ENCODE measurements at places on chromosomes 3 and 15.

DNA sequence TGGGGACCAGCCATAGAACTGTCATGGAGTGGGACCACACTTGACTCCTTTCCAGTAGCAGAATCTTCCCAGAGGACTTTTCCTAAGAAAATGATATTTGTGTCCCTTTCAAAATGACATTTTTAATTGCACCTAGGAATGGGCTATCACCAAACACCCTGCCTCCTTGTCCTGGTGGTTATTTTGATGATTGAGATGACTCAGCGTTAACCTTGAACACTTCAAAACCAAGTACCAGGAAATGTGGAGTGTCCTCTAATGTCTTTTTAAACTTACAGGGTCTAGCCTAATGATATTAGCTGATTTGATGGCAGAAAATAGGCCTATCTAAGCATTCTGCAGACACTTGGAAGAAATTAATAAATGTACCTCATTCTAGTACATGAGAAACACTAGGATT lies 90.7 kb downstream of the HHLA2 start:
- no peak for DNase-seq

- DNase-seq = no peak
Observed at GRCh38 chr3:52086976-52087663, 30.7 kb upstream of the DUSP7 start.

GRCh38 chr3:46849686-46850467 lies 13.4 kb downstream of the MYL3 start:
- no peak for DNase-seq

GRCh38 chr15:22939652-22940061 lies 40.5 kb downstream of the CYFIP1 start:
- DNase-seq = no peak

DNA sequence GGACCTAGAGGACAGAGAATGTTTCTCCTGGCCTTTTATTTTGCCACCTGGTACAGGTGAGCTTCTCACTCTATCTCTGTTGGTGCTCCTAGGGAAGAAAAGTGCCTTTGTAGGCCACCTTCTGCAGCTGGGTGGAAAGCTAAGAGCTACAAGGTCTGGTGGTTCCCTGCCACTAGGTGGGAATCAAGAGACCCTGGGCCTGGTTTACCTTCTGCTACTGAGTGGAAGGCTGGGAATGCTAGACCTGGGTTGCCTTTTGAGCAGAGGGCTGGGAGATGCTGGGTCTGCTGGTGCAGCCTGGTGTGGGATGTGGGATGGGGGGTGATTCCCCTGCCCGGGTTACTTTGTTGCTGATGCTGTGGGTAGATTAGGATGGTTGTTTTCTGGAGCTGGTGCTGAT lies 72.6 kb downstream of the EBLN2 start:
- no peak for DNase-seq

DNA sequence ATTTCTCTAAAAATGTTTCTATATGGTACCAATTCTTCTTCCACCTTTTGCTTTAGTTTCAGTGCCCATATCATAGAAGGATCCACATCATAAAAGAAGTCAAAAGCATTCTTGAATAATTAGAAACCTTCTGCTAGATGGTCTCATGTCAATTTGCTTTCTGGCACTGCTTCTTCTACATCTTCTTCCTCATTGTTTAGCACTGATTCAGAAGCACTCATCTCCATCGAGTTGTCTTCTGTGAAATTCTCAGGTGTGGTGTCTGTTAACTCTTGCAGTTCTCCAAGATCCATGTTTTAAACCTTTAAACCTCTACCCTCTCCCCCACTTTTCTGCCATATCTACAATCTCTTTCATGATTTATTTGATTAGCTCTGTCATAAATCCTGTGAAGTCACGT lies 154.8 kb downstream of the WDR76 start:
- DNase-seq = no peak

- DNase-seq = peak; percentile 26
Observed at GRCh38 chr3:24725514-24726255, 231.0 kb upstream of the THRB start.

DNA sequence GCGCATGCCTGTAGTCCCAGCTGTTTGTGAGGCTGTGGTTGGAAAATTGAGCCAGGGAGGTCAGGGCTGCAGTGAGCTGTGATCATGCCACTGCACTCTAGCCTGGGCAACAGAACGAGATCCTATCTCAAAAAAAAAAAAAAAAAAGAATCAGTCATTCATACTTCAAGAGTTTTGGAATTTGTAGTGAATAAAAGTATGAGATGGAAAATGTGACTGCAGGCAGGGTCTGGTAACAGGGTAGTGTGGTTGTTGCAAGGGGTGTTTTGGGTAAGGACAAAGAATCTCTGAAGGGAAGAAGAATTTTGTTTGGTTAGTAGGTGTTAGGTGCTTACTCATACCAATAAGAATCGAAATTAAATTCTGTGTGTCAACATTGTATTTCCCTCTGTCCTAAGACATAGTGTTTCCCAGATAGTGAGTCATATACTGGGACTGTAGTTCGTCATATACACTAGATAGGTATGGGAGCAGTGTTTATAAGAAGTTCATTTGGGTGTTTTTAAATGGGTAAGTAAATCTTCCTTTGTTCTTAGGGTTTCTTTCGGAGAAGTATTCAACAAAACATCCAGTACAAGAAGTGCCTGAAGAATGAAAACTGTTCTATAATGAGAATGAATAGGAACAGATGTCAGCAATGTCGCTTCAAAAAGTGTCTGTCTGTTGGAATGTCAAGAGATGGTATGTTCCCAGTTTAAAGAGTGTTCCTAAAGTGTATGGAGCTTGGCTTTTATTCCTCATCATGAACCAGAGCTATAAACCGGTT lies 14.2 kb downstream of the NR1D2 start:
- DNase-seq = no peak

- DNase-seq = no peak
Observed at GRCh38 chr3:130342821-130343661, 2.4 kb upstream of the COL6A5 start.

All from ELF-1 (cell line).